ENCODE measurements at places on chromosomes 6 and 20.

DNA sequence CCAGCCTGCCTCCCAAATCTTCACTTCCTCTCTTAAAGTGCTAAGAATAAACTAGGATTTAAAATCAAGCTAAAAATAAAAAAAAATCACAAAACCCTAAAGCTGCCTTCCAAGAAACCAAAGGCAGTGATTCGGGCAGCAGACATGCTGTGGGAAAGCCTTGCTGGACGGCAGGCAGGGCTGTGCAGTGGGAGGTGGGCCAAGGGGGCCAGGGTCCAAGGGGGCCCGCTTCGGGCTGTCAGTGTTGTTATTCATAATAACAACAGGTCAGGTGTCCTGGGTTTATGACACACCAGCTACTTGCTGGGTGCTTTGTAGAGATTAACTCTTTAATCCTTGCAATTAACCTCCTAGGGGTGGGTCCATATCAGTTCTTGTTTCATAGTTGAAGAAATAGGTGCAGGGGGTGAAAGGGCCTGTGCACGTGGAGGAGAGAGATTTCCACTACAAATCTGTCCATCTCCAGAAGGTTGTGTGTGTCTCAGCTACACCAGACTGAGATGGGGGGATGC is 40.4 kb downstream of the CD40 start:
- no peak for DNase-seq

- DNase-seq, result no peak
These were observed 130.3 kb downstream of the OPRM1 start for GRCh38 chr6:154169193-154169847.

DNA sequence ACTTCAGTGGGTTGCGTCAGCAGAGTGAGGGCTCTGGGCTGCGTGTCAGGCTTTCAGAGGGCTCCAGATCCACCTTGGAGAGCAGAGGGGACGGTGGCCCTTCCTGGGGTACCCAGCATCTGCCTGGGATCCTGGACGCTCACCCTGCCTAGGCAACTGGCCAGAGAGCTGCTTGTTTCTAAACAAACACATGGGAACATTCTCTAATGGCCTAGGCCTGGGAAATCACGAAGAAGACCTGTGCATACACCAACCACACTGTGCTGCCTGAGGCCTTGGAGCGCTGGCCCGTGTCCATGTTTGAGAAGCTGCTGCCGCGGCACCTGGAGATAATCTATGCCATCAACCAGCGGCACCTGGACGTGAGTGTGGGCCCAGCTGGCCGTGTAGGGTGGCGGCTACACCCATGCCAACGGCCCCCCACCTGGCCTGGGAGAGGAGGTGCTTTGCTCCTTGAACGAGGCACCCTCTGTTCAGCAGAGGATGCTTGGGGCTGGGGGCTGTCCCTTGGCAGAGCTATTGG is 32.2 kb downstream of the PYGB start:
- peak; percentile 87 for DNase-seq

- no peak for DNase-seq
These were observed 106.1 kb downstream of the CEBPB start for GRCh38 chr20:50296450-50297375.

DNA sequence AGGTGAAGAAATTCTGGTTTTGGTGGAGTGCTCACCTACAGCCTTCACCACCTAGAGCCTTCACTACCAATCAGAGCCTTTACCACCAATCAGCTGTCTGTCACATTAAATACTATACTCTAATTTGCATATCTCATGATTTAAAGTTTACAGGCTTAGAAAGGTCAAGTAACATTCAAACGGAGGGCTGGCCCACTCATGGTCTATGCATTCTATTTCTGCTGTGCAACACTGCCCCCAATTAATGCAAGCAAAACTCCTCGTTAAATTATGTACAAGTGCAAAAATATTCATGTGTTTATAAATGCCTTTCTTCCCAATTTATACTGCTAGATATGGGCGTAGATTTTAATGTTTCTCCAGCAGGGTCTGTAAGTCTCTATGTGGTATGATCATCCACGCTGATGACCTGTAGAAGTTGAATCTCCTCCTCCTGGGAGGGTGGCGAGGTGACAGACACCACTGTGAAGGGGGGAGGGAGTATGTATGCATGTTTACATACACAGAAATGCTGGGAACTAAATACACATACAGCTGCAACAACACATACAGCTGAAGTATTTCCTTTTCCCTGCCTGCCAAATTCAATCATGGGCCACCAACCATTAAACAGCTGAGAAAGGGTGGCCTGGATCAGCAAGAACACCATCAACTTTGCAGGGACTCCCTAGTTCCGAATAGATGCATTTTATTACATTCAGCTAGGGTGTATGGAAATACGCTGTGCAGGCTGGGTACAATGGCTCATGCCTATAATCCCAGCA is 13.1 kb downstream of the RRAGD start:
- no peak for DNase-seq

GRCh38 chr6:105985816-105986632 is 100.1 kb upstream of the PRDM1 start:
- DNase-seq, result no peak
